ENCODE measurements at places on chromosomes 2 and 18.

GRCh38 chr18:38458698-38459097 is 893.1 kb upstream of the CELF4 start:
- DNase-seq, result no peak

- no peak for DNase-seq
These were observed 20.6 kb upstream of the NDUFV2 start for GRCh38 chr18:9081940-9082339.

DNA sequence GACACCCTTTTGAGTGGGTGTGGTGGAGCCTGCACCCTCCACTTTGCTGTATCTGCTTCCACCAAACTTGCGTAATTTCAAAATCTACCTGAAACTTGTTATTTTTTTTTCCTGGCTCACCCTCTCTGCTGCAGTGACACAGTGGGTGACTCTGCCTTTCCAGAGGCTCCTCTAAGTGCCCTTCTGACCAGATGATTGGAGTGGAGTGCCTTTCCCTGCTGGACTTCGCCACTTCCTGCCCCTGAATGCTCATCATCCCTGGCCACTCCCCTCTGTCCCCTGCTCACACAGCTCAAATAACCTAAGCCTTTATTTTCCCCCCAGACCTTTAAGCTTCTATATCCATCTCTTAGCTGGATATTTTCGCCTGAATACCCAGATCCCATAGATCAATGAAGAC is 777.5 kb upstream of the ID2 start:
- no peak for DNase-seq

GRCh38 chr2:197212344-197213262 is 98.0 kb downstream of the ANKRD44 start:
- DNase-seq, result no peak

DNA sequence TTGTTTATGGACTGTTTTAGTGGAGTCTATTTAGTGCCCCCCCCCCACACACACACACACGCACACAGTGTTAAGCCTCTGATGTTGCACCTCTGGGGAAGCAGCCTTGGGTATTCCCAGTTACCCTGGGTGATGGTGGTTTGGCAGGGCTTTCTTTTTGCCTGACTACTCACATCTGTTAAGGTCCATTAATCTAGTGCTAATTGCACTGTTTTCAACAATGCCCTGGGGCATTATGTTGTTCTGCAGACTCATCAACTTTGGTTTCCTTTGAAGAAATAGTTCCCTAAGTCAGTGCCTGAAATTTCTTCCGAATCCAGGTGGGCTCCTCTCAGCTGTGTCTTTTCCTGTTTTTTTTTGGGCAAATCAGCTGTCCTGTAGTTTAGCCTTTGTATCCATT is 34.7 kb downstream of the SPOPL start:
- DNase-seq, result no peak

- DNase-seq, result no peak
These were observed 1098.9 kb upstream of the CHAC2 start for GRCh38 chr2:52668724-52669123.

DNA sequence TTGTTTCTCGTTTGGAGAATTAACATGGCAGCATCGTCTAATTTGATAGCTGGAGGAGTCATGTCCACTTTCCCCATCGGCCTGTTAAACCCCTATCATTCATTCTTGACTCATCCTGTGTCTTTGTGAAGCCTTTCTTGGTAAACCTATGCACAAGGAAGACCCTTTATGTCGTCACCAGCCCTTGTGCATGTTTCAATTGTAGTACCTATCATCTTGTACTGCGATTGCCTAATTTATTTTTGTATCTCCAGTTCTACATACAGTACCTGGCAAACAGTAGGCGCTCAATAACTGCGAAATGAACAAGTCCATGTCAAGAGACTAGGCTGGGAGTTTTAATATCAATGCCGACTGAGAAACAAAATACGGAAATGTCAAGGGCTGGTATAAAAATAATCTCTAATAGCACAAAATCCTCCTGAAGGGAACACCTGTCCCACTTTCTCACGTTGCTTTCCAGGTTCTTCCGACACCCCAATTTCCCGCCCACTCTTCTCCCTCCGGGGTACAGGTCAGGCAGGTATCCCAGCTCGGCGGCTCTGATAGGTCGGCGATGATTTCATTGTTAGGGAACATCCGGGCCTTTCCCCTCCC is 1.3 kb upstream of the PPM1B start:
- DNase-seq, result no peak

GRCh38 chr2:234098681-234099080 is 48.2 kb downstream of the SPP2 start:
- no peak for DNase-seq

GRCh38 chr18:54608028-54608642 is 17.1 kb downstream of the DYNAP start:
- no peak for DNase-seq

DNA sequence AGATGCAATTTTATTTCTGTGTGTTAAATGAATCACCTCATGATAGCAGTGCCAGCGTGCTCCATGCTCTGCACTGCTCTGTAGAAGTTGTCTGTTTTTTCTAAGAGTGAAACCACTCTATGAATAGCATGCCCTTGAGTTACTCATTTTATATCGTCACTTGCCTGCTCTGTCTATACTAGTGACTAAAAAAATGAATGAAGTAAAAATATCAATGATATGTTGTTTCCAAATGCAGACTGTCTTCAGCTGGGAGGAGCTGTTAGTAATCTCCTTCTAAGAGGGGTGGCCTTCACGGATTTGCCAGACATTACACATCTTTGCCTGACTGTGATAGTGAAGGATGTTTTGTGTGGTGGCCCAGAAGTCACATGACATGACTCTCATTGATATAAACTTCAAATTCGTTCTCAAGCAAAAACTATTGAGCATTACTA is 852.1 kb downstream of the CNTNAP5 start:
- DNase-seq, result no peak

- DNase-seq, result no peak
These were observed 135.6 kb upstream of the UNC80 start for GRCh38 chr2:209636076-209636475.

- DNase-seq, result no peak
These were observed 48.3 kb upstream of the NRP2 start for GRCh38 chr2:205633994-205634393.

DNA sequence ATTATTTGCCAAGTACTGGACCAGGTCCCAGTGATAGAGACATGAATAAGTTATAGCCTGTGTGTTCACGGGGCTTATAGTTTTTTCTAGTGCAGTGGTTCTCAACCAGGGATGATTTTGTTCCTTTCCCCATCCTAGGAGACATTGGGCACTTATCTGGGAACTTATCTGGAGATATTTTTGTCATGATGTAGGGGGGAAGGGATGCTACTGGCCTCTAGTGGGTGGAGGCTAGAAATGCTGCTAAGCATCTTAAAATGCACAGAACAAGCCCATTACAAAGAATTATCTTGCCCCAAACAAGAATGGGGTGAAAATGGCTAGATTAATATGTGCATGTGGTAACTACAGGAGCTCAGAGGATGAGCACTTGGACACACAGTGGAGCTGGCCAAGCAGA is 75.2 kb downstream of the KLHL29 start:
- no peak for DNase-seq

DNA sequence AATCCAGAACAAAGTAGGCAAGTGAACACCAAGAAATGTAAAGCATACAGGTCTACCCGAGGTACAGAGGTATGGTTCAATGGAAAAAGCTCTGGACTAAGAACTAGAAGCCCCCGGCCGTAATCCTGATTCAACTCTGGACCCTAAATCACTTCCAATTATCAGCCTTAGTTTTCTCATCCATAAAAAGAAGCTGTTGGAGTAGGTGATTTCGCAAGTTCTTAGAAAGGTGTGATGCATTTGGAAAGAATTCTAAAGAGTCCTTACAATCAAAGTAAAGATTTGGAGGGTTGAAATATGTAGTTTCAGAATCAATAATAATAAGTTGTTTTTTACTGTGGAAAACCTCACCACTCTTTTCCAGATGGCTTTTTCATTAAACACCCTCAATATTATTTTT is 622.1 kb upstream of the ID2 start:
- no peak for DNase-seq

DNA sequence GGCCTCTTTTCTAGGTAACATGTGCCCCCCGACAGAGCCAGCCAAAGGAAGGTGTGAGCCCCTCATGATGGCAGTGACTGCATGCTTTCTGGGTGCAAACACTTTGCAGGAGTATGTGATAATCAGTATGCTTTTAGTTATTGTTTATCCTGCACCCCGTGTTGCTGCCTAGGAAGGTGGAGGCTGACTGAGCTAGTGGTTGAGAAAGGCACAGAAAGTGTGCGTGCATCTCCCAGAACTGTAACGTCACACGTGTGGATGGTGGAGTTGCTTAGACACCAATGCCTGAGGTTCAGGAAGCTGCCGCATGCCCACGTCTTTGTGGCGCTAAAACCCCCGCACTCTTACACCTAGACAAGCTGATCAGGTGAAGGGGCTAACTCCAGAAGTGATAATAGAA is 580 bp downstream of the MC2R start:
- DNase-seq, result no peak

- no peak for DNase-seq
These were observed 34.7 kb downstream of the GBX2 start for GRCh38 chr2:236133410-236134012.

- DNase-seq, result no peak
These were observed 23.1 kb downstream of the ST3GAL5 start for GRCh38 chr2:85865539-85866164.

GRCh38 chr2:174594456-174594855 is 3.1 kb downstream of the WIPF1 start:
- no peak for DNase-seq

- DNase-seq, result no peak
These were observed 33.6 kb upstream of the PTMA start for GRCh38 chr2:231674587-231675338.

DNA sequence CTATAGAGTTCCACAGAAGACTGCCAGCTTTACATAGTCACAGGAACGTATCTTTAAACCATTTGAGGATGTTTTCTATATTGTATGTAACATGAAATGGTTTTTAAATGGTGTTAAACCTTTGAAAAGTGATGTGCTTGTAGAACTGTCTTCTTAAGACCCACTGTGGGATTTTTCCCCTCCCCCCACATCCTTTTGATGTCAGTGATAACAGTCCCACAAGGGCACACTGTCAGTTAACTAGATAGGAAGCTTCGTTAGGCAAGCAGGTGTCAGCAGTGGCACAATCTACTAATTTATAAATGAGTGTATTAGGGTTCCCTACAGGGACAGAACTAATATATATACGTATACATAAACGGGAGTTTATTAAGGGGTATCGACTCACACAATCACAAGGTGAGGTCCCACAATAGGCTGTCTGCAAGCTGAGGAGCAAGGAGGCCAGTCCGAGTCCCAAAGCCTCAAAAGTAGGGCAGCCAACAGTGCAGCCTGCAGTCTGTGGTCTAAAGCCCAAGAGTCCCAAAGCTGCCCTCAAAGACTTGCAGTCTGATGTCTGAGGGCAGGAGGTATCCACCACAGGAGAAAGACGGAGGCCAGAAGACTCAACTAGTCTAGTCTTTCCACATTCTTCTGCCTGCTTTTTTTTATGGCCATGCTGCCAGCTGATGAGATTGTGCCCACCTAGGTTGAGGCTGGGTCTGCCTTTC is 23.8 kb upstream of the HNRNPLL start:
- DNase-seq, result no peak

DNA sequence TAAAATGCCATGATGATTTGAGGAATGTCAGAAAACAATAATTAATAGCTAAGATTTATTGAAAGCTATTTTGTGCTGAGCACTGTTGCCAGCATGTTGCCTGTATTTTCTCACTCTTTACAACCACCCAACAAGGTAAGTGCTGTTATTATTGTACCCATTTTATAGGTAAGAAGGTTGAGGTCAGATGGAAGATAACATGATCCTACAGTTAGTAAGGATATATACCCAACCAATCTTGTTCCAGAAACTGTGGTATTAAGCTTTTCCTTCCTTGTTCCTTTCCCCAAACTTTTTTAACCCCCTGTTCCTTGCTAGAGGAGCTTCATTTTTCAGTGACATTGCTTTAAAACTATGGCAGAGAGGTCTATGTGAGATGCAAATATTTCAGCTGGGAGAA is 738.0 kb upstream of the ZEB2 start:
- DNase-seq, result no peak

- DNase-seq, result no peak
These were observed 90.3 kb downstream of the TACR1 start for GRCh38 chr2:75108937-75109482.

- no peak for DNase-seq
These were observed 273.4 kb upstream of the SIX2 start for GRCh38 chr2:45282646-45283045.

DNA sequence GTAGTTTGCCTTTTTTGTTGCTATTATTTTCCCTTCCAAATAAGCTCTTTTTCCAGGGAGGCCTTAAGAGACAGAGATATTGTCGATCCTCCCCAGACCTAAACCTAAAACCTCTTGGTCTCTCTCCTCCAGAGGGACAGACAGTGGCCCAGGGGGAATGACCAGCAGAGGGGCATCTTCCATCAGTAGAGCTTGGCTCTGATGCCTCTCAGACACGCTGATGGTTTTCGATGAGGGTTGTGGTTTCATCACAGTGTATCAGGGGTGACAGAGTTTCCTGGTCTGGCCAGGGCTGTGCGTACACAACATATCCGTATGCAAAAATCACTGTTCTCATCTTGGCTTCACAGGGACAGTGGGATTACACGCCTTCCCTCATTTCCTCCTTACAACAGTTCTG is 68.6 kb downstream of the GATA6 start:
- DNase-seq, result no peak

- no peak for DNase-seq
These were observed 401.9 kb downstream of the LNPK start for GRCh38 chr2:175599966-175600831.

- no peak for DNase-seq
These were observed 214.4 kb downstream of the SRBD1 start for GRCh38 chr2:45396671-45397070.

DNA sequence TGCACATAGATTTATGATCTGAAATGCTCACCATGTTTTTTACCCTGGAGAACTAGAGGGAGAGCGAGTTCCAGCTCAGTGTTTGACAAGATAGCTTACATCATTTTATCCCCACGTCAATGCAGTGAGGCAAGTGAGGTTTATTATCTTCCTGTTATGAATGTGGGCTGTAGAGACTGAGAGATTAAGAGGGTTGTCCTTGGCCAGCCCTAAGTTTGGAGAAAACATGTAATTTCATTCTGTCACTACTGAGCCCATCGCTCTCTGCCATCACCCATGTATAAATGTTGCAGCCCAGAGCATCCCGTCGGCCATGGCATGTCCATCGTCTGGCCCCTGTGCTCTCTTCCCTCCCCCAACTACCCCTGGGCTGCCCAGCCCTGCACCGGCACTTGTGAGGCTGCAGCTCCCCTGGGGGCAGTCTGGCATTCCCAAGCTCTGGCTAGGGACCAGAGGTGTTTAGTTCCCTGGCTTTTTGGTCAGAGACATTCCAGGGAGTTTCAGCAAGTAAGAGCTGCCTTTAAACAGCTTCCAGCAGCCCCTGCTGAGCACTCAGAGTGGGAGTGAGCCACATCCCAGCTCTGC is 136.7 kb downstream of the ANTXR1 start:
- DNase-seq, result no peak

GRCh38 chr18:65753520-65753919 is 2.7 kb downstream of the CDH7 start:
- no peak for DNase-seq

GRCh38 chr18:32284284-32284683 is 94.4 kb downstream of the MEP1B start:
- no peak for DNase-seq

- DNase-seq, result no peak
These were observed 90.1 kb upstream of the CAVIN2 start for GRCh38 chr2:191936882-191937405.

- no peak for DNase-seq
These were observed 239.1 kb upstream of the SLC14A2 start for GRCh38 chr18:45376193-45376592.
